ENCODE measurements at places on chromosomes 6 and 20.

DNA sequence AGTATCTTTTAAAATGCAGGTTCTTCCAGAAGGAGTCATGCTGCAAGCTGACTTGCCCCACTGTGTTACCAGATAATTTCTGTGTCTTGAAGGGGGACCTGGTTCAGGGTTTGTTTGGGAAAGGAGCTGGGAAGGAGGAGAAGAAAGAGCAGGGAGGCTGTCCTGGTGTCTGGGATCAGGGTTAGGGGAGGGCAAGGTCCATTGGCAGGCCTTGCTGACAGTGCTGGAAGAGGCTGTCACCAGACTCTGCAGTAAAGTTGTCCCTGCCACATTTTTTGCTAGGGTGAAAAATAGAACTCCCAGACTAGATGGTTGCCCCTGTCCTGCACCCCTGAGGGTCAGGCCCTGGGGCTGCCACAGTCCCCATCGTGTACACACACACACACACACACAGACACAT, 14.9 kb downstream of the GLP1R start:
- DNase-seq, result no peak

- no peak for DNase-seq
These were observed 80.1 kb upstream of the MARCKS start for GRCh38 chr6:113776998-113777397.

DNA sequence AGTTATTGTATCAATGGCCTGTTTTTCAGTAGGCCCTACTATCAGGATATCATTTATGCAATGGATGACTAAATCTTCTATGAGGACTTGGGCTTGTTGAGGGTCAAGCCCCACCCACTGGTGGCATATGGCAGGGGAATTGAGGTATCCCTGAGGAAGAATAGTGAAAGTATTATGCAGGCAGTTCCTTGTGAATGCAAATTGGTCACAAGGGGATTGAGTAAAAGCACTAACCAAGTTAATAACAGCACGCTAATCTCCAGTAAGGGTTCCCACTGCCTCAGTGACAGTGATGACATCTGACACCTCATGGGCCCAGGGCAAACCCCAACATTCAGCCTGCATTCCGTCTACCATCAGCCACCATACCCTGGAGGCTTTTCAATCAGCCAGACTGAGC, 14.9 kb downstream of the BPIFA1 start:
- DNase-seq, result no peak

DNA sequence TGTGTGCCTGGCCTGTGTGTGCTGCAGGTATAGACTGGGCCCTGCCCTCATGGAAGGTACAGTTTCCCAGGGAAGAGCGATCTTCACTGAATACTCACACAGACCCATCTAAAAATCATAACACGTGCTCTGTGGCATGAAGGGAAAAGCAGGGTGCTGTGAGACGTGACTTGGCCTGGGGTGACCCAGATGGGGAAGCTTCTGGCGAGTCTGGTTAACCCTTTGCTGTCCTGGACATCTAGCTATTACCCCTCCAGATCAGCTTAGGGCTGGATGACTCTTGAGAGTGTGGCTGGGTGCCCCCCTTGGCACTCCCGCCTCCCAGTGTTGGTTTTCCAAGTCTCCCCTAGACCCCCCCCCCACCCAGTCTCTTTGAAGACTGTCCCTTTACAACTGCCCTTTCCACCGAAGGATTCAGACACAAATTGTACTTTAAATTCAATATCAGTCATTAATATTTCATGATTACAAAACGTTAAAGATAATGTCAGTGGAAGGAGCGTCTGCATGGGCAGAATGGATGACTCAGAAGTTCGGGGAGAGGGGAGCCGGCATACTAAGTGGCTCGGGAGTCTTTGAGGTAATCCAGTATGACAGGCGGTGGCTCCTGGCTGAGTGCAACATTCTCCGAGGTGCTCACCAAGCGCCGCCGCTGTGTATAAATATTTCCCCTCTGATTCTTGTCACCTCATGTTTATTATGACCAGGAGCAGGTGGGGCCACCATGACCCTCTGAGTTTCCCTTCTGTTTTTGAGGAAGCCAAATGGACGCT, 77.3 kb downstream of the CD40 start:
- no peak for DNase-seq

DNA sequence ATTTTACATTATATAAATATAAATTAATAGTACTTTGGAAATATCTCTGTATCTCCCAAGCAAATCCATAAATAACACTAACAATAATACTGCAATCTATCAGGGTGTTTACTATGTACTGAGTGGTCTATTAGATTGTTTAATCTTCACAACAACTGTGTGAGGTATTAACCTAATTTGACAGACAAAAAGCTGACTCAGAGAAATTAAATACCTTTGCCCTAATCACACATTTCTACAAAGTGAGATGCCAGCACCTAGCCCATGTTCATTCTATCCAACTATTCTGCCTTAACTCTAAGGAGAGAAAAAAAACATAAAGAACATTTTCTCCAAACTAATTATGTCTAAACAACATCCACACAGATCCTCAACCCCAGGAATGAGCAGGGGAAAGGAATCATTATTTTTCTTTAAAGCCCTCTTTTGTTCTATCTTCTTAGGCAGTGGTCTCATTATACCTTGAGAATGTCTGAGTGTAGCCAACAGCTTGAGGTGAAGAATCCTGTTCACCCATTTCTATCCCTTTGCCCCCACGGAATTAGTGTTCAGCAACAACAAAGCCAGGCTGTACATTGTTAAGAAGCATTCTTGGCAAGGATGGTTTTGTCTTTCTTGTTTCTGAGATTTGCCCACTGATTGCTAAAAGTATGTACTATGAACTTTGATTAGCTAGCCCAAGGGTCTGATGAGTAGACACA, 42.7 kb downstream of the PRL start:
- no peak for DNase-seq

DNA sequence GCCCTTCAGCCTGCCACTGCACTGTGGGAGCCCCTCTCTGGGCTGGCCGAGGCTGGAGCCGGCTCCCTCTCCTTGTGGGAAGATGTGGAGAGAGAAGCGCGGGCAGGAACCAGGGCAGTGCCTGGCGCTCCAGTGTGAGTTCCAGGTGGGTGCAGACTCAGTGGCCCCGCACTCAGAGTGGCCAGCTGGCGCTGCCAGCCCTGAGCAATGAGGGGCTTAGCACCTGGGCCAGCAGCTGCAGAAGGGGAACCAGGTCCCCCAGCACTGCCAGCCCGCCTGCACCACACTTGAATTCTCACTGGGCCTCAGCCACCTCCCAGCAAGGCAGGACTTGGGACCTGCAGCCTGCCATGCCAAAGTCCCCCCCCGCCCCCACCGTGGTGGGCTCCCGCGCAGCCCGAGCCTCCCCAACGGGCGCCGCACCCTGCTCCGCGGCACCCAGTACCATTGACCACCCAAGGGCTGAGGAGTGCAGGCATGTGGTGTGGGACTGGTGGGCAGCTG, 205.9 kb downstream of the CLVS2 start:
- DNase-seq, result no peak

DNA sequence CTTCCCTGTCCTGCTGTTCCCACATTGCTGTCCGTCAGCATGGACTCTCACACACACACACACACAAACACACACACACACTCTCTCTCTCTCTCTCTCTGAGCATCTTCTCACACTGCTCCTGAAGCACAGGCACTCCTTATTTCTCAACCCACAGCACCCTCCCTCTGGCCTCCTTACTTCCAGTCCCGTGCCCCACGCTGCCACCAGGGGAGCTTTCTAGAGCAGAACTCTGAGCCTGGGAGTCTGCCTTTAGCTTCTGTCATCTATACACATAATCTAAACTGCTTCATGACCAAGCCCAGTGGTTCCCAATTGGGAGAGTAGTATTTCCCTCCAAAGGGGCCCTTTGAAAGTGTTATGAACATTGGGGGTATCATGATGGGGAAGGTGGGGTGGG, 29.1 kb downstream of the HECA start:
- peak; percentile 2 for DNase-seq

- no peak for DNase-seq
These were observed 30.8 kb upstream of the CSNK2A1 start for GRCh38 chr20:574297-574942.

GRCh38 chr6:5091210-5092069, 6.3 kb downstream of the PPP1R3G start:
- no peak for DNase-seq

DNA sequence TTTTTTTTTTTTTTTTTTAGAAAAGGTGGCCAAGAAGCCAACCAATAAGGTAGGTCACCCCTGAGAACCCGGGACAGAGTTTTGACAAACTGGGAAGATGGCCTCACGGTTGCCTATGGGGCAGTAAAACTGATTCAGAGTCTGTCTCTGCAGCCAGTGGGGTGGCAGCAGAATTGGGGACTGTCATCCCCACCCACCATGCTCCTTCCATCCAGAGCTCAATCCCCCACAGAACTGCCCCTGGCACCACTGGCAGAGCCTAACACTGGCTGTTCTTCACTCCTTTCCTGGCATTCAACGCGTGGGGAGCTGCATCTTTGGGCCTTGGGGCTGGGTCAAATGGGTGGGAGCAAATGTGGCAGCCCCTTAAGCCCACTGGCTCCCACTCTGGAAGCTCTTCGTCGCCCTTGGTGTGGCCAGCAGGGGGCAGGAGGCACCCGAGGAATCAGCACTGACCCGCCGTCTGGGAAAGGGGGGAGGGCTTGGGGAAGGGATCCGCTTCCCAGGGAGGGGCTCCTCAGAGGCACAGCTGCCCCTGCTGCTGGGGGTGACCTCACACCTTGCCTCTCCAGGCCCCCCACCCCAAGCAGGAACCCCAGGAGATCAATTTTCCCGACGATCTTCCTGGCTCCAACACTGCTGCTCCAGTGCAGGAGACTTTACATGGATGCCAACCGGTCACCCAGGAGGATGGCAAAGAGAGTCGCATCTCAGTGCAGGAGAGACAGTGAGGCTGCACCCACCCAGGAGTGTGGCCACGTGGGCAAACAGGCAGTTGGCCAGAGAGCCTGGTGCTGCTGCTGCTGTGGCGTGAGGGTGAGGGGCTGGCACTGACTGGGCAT, 10.4 kb downstream of the CD40 start:
- DNase-seq, result no peak

DNA sequence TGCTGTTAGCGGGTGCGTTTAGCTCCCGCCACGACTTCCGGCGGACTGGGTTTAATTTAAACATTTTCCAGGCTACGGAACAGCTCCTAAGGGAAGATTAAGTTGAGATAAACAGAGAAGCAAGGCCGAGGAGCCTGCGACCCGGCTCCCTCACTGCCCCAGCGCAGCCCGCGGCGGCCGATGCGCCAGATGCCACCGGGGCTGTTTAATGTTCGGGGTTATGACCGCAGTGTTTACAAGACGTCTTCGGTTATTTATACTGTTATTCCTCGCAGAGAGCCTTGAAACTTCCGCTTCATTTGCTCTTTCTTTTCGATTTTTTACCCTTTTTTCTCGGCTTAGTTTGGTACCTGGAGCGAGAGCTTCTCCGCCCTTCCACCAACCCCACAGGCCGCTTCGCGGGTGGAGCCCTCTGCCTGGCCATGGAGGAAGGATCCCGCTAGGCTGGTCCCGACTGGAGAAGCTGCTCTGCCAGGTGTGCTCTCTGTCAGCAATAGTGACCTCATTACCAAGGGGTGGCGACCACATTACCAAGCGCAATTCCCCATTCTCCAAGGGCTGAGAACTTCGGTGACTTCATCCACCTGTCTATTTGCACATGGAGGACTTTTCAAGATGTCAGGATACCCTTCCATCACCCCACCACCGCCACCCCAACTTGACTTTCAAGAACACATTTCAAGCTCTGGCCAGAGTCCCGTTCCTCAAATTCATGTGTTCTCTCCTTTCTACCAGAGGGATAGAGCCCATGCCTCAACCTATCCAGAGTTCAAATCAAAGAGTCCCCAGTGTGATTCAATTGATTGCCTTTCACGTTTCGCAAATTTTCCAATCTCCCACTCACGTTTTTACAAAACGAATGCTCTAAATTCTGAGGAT, 4.1 kb downstream of the TCF21 start:
- DNase-seq, result no peak

DNA sequence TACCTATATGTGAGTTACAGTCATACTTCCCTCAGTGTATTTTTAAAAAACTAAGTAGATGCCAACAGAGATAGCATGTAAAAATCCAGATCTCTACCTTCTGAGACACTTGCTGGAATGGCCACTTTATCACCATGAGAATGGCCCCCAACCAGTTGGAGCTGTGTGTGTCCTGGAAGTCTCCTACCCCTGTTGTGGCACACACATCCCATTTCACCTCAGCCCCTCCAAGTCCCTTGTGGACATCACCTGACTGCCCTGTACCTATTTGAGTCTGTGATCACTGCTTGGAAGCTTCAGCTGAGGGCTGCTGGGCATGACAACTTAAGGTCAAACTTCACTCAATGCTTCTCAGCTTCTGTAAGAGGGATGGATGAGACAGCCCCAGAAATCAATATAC, 24.1 kb downstream of the MOCS1 start:
- no peak for DNase-seq

GRCh38 chr6:90480666-90481065, 106.2 kb downstream of the MAP3K7 start:
- DNase-seq, result no peak

DNA sequence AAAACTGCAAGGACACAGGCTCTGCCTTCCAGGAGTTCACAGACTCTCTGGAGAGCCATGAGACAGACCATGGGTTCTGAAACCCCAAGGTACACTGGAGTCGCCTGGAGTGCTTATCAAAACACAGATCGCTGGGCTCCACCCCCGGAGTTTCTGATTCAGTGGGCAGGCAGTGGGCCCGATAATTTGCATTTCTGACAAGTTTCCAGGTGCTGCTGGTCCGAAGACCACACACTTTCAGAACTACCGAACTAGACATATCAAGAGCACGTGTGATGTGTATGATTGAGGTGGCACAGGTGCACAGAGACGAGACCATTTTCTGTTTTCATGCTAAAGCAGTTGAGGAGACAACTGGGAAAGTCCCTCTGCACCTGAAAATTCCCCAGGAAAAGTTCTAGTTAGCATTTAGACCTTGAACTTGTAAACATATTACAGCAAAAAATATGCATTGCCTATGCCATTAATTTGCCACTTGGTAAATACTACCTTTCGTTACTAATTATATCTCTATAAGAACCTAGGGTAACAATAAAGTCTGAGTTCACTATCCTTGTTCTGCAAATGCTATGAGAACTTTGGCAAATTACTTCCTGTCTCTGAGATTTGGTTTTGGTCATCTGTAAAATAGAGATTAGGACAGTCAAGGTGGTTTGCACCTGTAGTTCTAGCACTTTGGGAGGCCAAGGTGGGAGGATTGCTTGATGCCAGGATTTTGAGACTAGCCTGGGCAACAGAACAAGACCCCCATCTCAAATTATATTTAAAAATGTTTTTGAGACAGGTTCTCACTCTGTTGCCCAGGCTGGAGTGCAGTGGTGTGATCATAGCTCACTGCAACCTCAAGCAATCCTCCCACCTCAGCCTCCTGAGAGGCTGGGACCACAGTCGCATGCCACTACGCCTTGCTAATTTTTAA, 14.3 kb upstream of the PIM1 start:
- DNase-seq, result no peak
